ENCODE measurements at places on chromosomes 6 and 20. TPM values are rescaled to one million over a fixed set of nuclear protein-coding genes. Genes with fewer than 3 reads are reported as not detected.

Gene METTL24
- total RNA-seq = not detected

Gene TP53TG5
- total RNA-seq = not detected

Gene VTA1
- 49.0 TPM for total RNA-seq

Gene SLC17A1
- total RNA-seq = not detected

Gene STX11
- 1.3 TPM for total RNA-seq

Gene GRM1
- total RNA-seq = not detected

Gene SNX3
- total RNA-seq = 79.3 TPM

- no peak for DNase-seq
Measured at GRCh38 chr20:62146019-62146755, 2.6 kb downstream of the SS18L1 start.

- DNase-seq = no peak
Measured at GRCh38 chr20:11687546-11688292, 230.0 kb upstream of the BTBD3 start.

DNA sequence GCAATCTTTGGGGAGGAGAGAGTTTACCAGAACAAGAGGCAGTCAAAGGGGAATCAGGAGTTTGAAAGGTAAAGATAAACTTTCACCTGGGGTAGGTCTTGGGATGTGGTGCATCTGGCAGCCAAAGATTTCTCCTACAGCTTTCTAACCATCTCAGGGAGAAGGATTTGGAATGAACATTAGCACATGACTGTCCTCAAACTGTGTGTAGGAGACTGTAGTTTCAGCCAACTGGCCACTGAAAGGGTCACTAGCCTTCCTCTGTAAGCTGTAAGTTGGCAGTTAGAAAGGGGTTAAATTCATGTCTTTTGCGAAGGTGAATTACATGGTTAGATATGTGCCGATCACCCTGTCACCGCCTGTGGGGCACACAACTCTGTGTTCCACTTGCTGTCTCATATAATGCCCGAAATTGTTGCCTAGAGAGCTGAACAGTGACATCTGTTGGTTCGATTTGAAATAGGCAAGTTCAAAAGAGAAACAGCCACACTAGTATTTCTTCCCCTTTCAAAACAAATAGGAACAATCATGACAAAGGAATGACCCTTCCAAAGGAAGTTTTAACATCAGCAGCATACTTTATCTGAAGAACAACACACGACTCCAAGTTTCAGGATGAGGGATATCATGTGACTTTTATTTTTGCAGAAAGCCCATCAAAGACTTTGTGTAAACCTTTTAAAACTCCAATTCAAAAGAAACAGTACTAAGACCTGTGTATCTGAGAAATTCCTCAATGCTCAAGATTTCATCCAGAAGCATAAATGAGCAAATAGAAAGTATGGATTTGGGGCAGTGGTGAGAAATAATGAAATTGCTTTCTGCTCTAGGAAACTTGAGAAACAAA lies 1.1 kb upstream of the OPN5 start:
- peak; percentile 67 for DNase-seq

DNA sequence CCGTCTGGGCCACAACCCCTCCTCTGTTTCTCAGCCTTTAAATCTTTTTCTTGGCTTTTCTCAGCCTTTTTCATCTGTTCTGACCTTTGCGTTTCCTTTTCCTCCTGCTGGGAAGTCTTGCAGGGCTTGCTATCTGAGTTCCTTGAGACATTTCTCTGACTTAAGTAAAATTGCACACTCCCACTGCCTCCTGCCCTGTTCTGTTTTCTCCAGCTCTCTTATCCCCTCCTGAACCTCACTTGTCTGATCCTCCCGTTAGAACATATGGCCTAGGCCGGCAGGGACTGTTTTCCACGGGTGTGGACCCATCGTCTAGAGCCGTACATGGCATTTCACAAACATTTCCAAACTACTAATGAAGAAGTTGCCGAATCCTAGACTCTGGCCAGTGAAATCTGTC lies 63.0 kb downstream of the ARID1B start:
- DNase-seq = no peak

GRCh38 chr6:21754891-21755290 lies 161.3 kb downstream of the SOX4 start:
- no peak for DNase-seq

DNA sequence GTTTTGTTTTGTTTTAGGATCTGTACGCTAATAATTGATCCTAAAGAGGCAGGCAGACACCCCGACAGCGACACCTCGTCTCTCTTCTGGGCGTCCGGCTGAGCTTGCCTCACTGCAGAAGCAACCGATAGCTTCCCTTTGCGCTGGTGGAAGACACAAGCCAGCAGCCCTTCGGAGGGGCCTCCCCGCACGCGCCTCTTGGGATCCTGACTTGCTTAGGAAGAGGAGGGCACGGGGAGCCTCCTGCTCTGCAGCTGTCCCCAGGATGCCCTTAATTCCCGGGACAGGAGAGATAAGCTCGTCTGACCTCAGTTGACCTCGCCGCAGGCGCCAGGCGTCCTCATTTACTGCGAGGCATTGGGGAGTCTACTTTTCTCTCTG lies 94.0 kb downstream of the CD83 start:
- no peak for DNase-seq

- DNase-seq = no peak
Measured at GRCh38 chr6:330948-331347, 38.7 kb downstream of the DUSP22 start.

DNA sequence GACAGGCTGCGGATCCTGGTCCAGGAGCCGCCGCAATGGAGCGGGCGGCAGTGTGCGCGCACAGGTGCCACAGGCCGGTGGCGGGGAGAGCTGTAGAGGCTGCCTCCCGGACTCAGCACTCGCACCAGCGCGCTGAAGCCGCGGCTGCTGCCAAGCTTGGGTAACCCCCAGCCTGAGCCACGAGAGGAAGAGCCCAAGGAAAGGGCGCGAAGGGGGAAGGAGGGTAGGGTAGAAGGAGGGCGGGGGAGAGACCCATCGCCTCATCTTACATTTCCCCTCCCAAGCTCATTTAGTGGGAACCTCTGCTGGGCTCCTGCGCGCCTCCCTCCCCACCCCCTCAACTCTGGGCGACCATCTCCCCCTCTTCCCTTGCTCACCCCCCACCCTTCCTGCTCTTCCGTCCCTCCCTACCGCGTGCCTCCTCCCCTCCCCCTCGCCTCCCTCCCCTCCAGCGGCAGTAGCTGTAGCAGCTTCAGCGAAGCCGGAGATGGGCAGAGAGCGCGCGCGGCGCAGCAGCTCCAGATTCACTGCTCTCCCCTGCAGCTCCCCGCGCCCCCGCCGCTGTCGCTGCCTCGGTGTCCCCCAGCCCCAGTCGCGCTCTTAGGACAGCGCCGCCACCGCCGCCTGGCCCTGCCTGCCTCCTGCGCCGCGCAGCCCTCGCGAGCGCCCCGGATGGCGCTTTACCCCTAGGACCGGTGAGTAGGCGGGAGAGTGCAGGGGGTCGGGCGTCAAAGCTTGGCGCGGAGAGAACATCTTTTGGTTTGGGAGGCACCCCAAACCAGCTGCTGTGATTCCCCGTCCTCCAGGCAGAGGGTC lies at the start of gene FUT9:
Gene FUT9 (plus strand): TSS at position 457 of the 816 bp plus-strand sequence. CDS start 187,182 bp downstream, outside the sequence.
- DNase-seq = no peak

Measured in OCI-LY7 (cell line).